ENCODE measurements at places on chromosomes 1 and 21.

- DNase-seq: no peak
Measured at GRCh38 chr1:66533804-66534740, at the start of gene SGIP1. SGIP1 (plus strand) TSS chr1:66534153; CDS start chr1:66534359, 206 bp downstream.

- DNase-seq: no peak
Measured at GRCh38 chr1:18072066-18072465, 35.5 kb upstream of the IGSF21 start.

GRCh38 chr1:159007726-159008125 lies 2.0 kb upstream of the IFI16 start:
- DNase-seq: no peak

DNA sequence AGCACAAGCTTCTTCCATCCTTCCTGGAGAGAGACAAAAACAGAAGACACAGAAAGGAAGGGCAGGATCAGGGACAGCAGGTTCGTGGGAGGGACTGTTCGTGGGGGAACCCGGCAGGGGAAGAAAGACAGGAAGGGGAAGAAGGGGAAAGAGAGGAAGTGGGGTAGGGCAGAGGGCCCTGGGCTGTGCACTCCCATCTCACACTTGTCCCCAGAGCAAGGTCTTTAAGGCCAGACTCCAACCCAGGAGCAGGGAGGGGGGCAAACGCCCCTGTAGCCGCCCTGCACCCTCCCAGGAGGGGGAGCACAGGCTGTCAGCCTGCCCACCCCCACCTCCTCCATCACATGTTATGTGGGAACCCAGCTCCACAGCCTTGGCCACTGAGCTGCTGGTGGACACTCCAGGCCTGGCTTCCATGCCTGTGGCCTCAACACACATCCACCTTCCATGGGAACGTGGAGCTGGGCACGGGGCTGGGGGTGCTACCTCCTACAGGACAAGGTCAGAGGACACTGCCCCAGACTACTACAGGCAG lies 9.3 kb downstream of the SLC19A1 start:
- DNase-seq: no peak

GRCh38 chr1:184506481-184506880 lies 119.7 kb downstream of the C1orf21 start:
- no peak for DNase-seq

- DNase-seq: no peak
Measured at GRCh38 chr1:14850563-14850962, 252.1 kb downstream of the KAZN start.

GRCh38 chr1:94820936-94821335 lies 779 bp downstream of the SLC44A3 start:
- no peak for DNase-seq

DNA sequence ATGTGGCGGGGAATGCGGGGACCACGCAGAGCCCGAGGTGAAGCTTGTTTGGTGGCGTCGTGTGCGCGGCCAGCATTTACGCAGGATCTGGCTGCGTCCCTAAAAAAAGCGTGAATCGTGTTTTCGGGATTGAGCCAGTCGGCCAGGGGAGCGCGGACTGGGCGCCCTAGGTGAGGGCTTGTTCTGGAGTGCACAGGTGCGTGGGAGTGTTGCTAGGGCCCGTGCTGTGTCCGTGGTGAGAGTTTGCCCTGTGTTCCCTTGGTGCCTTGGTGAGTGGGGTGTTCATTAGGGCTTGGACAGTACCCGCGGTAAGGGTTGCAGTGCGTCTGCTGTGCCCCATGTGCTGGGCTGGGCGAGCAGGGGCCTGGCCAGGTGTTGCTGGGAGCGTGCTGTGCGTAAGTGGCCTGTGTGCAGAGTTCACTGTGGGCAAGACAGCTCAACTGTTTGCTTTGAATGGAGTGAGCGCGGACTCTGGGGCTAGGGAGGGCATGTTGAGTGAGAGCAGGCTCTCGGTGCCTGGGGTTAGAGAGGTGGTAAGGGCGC lies 673 bp downstream of the CD46 start:
- DNase-seq: no peak

GRCh38 chr1:203273869-203274602 lies 31.3 kb upstream of the BTG2 start:
- no peak for DNase-seq

DNA sequence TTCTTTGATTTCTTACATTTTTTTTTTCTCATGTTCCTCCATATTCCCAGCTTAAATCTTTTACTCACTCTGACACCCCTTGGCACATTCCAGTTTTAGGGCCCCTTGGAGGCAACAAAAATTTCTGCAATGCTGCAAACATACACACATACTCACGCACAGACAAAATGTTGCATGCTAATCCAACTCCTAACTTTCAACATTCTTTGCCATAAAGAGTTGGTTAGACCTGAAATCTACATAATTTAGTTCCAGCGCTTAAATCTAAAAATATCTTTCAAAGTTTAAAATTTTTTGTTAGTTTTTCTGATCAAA lies 103.9 kb downstream of the PTPN14 start:
- no peak for DNase-seq

DNA sequence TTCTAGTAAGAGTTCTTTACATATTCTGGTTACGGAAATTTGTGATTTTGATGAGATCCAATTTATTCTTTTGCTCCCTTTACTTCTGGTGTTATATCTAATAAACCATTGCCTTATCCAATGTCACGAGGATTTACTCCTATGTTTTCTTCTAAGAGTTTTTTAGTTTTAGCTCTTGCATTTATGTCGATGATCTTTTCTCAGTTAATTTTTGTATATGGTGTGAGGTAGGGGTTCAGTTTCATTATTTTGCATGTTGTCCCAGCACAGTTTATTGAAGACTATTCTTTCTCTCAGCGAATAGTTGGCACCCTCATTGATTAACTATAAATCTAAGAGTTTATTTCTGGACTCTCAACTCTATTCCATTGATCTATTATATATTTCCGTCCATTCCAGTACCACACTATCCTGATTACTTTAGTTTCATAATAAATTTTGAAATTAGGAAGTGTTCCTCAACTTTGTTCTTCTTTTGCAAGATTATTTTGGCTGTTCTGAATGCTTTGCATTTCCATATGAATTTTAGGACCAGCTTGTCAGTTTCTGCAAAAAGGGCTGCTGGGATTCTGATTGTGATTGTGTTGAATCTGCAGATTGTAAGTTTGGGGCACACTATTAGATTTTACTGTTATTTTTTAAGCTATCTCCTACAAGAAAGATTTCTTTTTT lies 4.0 kb downstream of the KDM1A start:
- DNase-seq: no peak

All from activated gamma-delta T cell (primary cell).